ENCODE measurements at places on chromosomes 1 and 21.

GRCh38 chr1:70840260-70840953 lies 207.2 kb downstream of the PTGER3 start:
- no peak for DNase-seq

DNA sequence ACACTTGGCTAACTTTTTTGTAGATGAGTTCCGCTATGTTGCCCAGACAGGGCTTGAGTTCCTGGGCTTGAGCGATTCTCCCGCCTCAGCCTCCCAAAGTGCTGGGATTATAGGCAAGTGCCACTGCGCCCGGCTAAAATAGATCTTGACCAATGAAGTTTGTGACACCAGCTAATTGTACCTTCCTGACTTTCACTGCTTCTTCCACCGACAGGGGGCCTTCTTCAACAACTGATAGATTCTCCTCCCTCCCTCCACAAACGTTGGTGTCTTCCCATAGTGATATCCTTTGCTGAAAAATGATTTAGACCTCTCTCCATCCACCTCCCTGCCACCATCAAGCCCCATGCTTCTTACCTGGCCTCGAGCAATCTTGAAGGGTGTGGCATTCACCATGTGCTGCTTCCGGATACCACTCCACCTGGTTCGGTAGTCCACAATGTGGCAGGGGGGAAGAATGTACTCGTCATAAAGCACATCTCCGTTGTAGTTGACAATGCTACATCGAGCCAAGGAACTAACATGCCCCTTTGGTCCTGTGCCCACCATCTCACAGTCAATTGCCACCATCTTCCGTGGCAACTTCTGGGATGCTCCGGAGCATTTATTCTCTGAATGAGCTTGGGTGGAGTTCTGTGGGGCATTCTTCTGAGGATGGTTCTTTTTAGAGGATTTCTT lies 1.6 kb upstream of the METTL25B start:
- no peak for DNase-seq

DNA sequence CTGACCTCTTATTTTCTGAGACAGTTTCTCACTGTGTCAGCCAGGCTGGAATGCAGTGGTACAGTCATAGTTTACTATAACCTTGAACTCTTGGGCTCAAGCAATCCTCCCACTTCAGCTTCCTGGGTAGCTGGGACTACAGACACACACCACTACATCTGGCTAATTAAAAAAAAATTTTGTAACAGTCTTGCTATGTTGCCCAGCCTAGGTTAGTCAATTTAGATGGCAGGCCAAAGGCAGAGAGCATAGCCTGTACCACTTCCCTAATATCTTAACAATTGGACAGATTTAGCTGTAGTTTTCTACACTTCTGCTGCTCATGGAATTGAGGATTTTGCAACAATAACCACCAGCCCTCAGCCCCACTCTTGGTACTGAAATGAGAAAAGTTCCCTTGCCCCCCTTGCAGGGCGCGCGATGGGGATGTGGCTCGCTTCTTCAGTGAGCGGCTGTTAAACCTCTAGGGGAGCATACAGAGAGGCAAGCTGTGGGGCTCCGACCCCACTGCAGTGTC lies 34.9 kb upstream of the PTGFRN start:
- DNase-seq = no peak

DNA sequence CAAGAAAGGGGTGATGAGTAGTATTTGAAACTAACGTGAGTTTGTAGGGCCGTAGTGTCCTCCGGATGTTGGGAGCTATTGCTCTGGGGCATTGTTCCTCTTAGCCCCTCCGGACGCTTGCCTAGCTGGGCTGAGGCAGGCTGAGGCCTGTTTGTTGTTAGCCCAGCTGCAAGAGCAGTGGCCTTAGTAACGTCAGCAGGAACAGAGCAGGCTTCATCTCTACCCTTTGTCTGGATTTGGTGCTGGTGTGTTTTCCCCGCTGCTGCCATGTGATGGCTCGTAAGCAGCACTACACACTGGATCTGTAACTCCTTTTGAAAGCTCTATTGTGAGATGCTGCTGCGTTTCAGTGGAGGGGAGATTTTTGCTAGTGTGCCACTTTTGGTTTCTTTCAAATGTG lies 57.6 kb downstream of the DNM3 start:
- DNase-seq = peak; percentile 57

DNA sequence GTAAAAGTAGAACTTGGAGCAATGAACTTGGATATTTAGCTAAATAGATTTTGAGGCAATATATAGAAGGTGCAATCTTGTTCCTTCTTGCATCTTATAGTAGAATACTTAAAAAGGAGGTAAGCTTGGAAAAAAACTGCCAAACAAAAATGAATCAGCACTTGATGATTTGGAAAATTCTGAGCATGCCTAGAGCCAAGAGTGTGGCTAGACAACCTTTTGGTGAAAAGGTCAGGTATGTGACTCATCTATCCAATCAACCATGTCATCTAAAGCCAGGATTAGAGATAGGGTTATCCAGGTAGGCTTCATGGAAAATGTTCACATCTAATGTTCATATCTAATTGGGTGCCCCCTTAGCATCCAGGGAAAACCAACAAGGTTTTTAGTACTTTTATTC lies 515.0 kb downstream of the COL11A1 start:
- DNase-seq = no peak
